ENCODE measurements at places on chromosomes 16 and 17.

DNA sequence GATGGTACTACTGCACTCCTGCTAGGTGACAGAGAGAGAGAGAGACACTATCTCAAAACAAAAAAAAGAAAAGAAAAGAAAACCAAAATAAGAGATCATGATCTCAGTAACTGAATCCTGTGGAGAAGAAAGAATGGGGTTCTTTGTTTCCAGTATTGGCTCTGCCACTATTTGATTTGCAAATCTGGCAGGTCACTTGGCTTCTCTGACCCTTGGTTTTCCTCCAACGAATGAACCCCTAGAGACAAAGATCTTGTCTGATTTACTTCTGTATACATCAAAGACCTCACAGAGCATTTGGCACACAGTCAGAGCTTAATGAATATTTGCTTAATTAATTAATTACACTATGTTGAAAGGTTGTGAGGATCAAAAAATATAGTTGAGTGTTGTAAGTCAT lies 47.9 kb upstream of the NLK start:
- no peak for DNase-seq

GRCh38 chr16:49716339-49716934 lies 139.5 kb downstream of the ZNF423 start:
- DNase-seq = no peak

DNA sequence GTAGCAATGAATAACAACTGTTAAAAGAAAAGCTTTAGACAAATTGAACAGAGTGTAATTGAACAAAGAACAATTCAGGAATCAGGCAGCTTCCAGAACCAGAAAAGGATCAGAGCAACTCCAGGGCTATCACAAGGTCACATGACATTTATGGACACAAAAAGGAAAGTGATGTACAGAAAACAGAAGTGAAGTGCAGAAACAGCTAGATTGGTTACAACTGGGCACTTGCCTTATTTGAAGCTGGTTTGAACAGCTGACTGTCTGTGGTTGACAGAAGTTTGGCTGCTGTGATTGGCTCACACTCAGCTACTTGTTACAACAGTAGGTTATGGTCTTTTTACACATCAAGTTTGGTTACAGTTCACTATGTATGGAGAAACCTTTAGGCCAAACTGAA lies 14.8 kb downstream of the EFCAB5 start:
- DNase-seq = peak; percentile 49

- no peak for DNase-seq
Observed at GRCh38 chr16:63568164-63568563, 1531.9 kb upstream of the CDH8 start.

- DNase-seq = no peak
Observed at GRCh38 chr17:42660692-42661345, 1.7 kb downstream of the TUBG2 start.

DNA sequence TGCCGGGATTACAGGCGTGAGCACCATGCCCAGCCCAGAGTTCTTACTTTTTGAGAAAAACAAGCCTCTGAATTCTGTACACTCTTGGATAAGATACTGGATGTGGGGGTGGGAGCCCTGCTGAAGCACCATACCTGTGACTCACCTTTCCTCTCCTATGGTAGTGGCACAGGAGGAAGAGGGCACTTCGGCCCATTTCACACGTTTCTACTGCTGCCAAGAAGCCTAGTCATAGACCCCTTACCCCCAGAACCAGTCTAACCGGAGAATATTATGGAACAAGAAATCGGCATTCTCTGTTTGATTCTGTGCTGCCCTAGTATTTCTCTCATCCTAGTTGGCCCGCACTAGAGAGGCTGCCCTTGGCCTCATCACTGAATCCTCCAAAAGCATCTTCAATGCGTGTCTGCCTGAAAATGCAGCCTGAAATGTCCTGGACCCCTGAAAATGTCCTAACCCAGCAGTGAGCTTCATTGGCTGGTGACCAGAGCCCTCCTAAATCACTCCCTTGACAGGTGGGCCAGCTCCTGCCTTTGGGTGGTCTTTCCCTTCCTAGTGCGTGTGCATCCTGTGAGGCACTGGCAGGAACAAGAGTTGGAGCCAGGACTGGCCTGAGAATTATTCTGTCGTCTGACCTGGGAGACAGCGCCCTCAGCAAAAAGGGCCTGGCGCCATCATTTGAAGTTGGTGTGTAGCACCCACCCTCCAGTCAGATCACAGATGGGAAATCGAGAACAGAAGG lies 37.9 kb downstream of the NDEL1 start:
- DNase-seq = no peak

DNA sequence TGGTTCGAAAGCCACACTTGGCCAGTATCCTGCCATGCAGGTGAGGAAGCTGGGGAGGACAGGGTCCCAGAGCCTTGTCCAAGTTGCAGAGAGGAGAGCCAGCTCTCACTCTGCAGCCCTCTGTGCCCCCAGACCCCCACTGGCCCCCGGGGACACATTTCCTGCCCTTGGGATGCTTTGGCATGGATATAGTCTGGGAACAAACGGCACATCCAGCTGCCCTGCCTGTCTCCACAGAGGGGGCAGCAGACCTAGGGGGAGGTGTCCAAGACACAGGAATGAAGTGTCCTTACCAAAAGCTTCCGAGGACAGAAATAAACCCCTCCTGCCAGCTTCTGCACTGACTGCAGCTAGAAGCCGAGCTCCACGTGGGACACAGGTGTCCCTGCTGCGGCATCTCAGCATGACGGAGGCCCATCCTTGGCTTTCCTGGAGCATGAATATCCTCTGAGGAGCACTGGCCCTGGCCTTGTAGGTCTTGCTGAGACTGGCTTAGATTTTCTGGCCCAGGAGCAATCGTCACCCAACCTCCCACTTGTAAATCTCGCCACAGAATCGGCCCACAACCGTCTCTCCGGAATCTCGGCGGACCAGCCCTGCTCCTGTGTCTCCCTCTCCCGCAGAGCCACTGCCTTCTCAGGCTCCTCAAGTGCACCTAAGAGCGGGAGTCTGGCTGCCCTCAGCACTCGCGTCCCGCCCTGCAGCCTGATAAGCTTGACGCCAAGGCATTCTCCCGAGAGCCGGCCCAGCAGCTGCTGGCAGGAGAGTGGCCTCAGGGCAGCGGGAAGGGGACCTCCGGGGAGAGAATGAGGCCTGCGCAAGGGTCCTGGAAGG lies 1.1 kb upstream of the CAPN15 start:
- peak; percentile 76 for DNase-seq

DNA sequence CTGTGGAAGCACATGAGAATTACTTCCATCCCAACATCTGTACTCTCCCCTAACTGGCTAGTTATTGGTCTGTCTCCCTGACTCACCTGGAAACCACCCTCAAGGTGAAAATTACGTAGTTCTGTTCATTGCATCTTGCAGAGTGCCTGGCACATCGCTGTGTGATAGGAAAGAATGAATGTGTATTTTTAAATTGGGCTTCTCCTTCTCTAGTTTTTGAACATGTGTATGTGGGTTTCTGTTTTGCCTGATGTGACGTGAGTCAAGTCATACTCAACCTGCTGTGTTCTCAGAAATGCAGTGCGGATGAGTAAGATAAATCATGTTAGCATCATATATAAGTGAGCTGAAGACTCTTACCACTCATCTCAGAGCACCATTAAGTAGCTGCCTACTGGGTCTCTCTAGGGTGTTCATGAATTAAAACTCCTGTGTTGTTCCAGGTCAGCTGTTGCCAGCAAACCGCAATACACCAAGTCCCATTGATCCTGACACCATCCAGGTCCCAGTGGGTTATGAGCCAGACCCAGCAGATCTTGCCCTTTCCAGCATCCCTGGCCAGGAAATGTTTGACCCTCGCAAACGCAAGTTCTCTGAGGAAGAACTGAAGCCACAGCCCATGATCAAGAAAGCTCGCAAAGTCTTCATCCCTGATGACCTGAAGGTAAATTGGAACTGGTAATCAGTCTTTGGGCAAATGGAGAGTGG lies 50.2 kb downstream of the HLF start:
- no peak for DNase-seq

DNA sequence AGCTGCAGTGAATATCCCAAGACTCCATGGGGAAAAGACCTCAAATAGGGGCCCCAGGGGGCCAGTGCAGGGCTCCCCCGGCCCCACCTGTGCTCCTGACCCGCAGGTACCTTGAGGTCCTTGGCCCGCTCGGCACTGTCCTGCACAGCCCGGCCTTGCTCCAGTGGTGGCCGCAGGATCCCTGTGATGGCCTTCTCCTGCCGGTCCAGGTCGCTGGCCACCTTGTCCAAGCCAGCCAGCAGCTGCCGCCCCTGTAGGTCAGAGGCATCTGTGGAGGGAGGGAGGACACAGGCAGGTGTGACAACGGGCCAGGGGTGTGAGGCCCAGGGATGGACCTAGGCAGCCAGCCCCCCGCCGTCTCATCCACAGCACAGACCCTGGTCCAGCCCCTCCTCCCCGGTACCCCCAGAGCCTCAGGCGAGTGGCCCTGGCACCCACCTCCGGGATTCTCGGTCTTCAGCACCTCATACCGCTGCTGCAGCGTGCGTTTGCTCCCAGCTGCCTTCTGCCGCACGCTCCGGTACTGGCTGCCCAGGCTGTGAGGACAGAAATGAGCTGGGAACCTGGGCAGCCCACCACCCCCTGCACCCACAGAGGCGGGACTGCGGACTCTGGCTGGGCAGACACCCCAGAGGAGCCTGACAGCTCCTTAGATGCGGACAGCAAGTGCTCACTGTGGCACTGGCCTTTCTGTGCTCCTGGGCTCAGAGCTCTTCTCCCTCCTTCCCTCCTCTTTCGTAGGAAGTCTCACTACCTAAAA lies 43.7 kb downstream of the PPL start:
- no peak for DNase-seq

DNA sequence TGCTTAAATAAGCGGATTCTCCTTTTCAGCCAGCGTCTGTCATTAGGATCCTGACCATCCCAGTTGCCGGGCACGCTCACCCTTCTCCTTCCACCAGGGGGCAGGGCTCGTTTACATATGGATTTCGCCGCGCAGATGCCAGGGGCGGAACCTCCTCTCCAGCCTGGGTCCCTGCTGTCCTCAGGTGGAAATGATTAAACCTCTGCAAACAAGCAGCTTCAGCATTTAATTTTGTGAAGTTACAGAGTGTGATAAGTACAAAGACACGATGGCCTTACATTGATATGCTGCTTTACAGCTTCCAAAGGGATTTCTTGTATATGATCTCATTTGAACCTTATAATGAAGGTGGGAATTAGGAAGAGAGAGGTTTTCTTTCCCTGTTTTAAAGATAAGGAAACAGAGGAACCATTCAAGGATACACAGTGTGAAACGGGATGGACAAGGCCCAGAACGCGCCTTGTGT lies 3.9 kb upstream of the KRT28 start:
- DNase-seq = peak; percentile 81

DNA sequence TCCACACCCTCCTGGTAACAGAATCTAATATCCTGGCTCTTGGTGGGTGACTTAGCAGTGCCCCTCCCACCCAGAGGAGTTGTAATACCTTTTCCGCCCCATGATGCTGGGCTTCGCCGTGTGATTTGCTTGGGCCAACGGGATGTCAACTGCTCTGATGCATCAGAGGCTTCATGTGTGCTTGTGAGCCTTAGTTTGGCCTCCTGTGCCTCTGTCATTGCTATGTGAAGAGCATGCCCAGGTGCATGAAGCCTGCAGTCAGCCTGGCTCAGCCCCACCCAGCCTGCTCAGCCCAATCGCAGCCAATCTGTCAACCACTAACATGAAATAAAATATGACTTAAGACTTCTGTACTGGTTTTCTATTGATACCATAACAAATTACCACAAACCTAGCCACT lies 201.2 kb upstream of the RPL38 start:
- no peak for DNase-seq

- no peak for DNase-seq
Observed at GRCh38 chr16:85281181-85281580, 168.9 kb upstream of the CIBAR2 start.

GRCh38 chr17:34579017-34579946 lies at the start of gene TMEM132E:
Gene TMEM132E, plus strand, starts transcription at chr17:34579582. Its CDS starts 1,495 bp downstream, at chr17:34581077.
- DNase-seq = no peak

- DNase-seq = no peak
Observed at GRCh38 chr16:55964923-55965475, 89.8 kb upstream of the CES5A start.

GRCh38 chr16:76125871-76126270 lies 151.3 kb upstream of the CNTNAP4 start:
- DNase-seq = no peak

DNA sequence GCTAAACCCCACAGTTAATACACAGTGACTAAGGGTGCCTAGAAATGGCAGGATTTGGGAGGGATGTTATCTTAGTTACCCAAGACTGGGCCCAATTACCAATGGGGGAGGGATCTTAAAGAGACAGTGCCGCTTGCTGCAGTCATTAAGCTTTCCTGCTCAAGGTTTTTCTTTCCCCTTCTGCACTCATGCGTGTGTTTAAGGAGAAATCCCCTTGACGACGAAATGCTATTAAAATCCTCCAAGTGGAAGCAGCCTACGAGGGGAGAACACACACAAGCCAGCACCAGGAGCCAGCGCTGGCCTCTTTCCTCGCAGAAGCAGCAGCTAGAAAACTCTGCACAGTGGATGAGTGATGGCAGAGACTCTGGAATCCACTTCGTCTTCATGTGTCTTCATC lies 22.0 kb downstream of the SALL1 start:
- DNase-seq = no peak

DNA sequence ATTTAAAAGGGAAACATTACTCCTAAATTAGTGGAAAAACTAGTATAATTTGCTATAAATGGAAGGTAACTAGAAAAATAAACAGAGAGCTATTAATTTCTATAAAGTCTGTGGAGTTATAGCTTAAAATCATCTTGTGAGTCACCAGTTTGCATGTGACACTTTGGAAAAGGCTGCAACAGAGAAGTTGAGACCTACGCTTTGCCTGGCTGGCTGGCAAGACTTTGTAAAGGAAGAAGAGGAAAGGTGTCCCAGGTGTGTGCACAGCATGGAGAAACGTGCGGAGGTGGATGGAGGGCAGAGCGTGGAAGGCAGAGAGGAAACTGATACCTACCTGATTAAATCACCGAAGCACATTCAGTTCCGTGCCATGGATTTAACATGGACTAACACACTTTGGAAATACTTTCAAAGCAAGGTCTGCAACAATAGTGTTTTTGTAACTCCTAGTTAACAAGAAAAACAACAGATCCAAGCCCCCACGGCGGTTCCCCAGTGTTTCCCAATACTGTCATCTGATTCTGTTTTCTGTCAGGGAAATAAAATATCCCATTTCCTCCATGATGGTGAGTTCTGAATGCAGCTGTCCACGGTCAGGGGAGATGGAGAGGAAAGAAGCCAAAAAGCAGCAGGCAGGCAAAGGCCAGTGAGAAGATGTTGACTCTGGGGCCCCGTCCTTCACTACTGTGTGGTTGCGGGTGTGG lies 134.8 kb downstream of the XYLT1 start:
- DNase-seq = no peak

- no peak for DNase-seq
Observed at GRCh38 chr16:2523801-2524231, 3.6 kb downstream of the AMDHD2 start.

Measured in OCI-M1 (cell line).